LoVo (cell line): ENCODE measurements at places on chromosomes 13 and 19.
A peak's percentile ranks its signal among the peaks of the same experiment; 100 is the strongest.

GRCh38 chr13:69274231-69274630 lies 833.4 kb upstream of the ATXN8OS start:
- peak; percentile 2 for DNase-seq

GRCh38 chr13:99057310-99057975 lies 79.6 kb upstream of the DOCK9 start:
- DNase-seq, result no peak

DNA sequence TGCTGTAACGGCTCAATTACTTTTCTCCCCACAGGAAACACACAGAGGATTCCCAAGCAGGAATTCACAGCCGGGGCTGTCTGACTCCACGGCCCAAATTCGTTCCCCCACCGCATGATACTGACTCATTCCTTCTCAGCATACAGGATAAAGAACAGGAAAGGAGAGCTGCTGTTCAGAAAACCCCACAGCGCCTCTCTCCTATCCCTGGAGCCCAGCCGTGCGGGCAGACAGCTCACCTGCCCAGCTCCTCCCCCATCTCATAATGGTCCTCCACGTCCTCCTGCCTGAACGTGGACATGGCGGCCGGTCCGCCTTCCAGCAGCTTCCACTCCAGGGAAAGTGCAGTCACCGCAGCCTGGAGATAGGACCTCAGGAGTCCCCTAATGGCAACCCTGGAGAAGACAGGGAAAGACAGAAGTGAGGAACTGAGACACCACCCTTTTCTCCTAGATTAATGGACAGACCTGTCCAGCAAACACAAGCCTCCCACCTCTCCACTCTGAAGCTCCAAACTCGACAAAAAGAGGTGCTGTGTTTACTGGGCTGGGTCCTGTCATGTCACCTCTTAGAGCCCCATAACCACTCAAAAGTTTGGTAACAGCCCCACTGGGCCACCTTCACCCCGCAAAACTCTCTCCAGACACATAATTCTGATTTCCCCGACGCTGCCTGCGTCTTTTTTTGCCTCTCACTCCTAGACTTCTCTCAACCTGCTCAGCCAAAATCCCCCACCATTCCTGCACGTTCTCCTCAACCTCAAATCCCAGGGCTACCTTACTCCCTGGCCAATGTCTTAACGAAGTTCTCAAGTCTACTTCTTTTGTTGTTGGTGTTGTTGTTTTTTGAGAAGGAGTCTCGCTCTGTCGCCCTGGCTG lies 1.2 kb downstream of the DAPK3 start:
- no peak for DNase-seq

GRCh38 chr13:43374621-43375020 lies 351.2 kb downstream of the DNAJC15 start:
- DNase-seq, result no peak

DNA sequence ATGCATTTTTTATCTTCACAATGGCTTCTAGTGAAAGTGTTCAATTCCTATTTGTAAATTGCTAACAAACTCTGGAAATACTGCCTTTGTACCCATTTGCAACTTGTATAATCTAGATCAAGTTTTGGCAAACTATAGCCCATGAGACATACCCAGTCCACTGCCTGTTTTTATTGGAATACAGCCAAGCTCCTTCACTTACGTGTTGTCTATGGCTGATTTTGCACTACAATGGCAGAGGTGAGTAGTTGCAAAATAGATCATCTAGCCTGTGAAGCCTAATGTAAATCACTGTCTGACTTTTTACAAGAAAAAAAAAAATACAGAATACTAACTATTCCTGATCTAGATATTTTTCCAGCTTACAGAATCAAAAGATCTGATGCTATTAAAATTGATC lies 37.1 kb downstream of the DZIP1 start:
- DNase-seq, result peak; percentile 36

DNA sequence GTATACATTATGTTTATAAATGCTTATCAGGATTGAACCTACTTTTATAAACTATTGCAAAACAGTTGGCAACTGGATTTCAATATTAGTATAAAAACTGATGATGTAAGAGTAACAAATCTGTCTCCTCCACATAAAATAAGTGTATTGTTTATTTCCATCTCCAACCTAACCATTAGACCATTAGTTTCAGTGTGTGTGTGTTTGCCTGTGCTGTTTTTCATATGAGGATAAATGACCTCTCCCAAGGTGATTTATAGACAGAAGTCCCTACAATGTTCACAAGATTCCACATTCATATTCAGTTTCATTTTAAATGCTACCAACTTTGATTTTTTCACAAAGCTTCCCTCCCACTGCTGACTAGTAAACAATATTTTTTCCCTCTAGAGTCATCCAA lies 871.6 kb downstream of the PCDH9 start:
- no peak for DNase-seq
